ENCODE measurements at places on chromosomes 7 and 10.

GRCh38 chr10:117541909-117542705 lies 439 bp upstream of the EMX2 start:
- DNase-seq, result no peak

GRCh38 chr10:34854147-34854601 lies 39.1 kb upstream of the PARD3 start:
- DNase-seq, result no peak

DNA sequence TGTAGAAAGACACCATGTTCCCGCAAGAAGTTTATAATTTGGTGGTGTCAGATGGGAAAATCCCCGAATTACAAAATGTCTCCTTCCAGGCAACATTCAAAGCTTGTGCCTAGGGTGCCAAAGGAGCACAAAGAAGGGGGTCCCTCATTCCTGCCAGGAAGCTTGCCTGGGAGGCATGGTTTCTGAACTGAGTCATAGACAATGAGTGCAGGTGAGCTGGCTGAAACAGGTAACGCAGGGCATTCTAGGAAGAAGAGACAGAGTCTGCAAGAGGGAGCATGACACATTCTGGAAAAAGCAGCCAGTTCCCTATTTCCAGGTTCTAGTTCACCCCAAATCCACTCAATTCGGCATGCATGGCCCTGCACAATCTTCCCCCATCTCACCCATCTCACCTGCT lies 11.9 kb upstream of the CALU start:
- DNase-seq, result no peak

- DNase-seq, result no peak
Measured at GRCh38 chr7:23469150-23469960, 936 bp downstream of the IGF2BP3 start.

DNA sequence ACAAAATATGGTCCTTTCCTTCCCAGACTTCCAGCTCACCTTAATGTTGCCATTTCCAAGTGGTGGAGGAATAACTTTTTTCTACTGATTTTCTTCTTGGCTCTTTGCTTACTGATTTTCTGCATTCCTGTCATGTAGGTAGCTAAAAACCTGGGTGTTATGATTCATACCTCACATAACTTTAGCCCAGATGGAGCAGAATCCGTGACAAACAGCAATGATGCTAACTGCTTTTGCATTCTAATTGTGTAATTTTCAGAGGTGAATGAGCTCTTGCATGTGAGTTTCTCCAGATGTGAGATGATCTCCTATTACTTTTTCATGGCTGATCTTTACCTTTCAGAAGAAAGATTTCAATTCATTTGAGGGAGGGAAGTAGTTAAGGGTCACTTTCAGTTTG lies 43.4 kb downstream of the WDR11 start:
- DNase-seq, result no peak

GRCh38 chr7:130409067-130409711 lies 28.9 kb downstream of the CPA1 start:
- DNase-seq, result no peak

DNA sequence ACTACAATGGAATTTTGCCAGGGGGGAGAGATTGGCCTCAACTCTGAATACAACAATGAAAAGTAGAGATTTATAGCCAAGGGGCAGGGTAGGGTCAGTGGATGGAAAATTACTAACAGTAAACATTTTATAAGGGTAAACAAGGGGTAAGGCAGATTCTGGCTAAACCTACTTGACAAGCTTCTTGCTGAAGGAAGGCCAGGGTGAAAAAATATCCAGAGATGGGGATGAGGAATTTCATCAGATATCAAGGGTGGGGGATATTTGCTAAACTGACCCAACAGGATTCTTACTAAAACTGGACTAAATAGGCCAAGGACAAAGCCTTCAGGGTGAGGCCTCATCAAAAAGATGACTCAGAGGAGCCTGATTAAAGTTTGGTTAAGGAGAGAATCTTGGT lies 156.3 kb downstream of the RTKN2 start:
- DNase-seq, result no peak

DNA sequence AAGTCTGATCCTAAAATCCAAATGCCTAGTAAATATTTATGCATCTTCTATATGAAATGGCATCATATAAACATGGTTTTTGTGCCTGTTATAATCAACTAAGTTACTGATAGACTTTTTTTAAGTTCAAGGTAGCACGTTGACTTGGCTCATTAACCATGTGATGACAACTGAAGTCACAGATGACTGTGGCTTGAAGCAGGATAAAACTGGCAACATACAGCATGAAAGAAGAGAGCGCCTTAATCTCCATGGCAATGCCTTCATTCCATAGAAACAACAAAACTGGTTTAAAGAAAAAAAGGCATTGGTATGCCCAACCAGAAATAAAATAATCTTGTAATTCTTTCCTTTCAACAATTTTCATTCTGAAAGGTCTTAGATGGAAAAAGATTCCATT lies 188.9 kb upstream of the CDK1 start:
- no peak for DNase-seq

- no peak for DNase-seq
Measured at GRCh38 chr10:108410236-108410635, 1245.7 kb upstream of the SORCS1 start.

GRCh38 chr10:99941942-99942820 lies 67.6 kb downstream of the DNMBP start:
- DNase-seq, result no peak

GRCh38 chr10:71889388-71889987 lies 38.4 kb upstream of the PSAP start:
- no peak for DNase-seq

DNA sequence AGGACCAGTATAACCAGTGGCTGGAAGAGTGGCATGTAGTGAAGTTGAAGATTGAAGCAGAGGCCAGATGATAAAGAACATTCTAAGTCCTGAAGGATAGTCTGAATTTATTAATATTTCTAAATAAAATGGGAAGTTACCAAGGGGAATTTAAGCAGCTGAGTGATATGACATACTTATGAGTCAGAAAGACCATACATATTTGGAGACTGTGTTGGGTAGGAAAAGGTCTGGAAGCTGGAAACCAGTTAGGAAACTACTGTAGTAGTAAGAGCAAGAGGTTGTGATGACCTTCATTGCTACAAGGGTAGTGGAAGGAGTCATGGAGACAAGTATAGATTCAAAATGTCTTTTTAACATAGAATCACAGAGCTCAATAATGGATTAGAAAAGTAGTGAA lies 752.3 kb downstream of the SUGCT start:
- no peak for DNase-seq

DNA sequence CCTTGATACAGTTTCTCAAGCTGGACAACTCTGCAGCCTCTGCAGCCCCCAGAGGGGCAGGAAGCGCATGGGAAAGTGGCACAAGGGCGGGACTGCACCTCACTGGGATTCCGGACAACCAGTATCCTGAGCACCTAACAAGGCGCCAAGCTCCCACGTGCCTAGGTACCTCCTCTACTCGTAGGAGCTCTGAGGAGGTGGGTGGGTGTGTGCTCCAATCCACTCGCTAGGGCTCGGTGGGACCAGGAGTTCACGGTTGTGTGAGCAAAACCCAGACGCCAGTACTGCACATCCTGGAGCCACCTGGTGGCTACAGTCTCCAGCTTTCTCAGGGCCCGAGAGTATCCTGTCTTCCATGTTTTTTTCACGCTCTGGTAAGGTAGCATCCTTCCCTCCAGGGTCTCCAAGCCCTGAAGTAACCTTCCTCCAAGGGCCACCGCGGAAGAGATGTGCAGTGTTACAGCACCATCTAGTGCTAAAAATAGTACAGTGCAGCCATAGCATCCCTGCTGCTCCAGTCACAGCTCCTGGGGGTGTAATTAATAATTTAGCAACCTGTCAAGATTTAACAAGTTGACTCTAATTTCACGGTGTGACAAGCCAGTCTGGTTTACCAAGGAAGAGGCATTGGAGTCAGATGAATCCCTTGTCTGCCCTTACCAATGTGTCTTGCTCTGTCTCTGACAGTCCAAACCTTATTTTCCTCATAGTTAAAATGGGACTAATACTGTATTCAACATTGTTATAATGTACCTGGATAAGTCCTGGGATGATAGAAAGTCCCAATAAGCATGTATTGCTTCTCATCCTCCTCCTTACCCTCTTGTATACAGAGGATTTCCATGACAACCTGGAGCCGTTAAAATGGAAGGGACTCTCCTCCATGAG lies 70.4 kb downstream of the HERPUD2 start:
- DNase-seq, result no peak

DNA sequence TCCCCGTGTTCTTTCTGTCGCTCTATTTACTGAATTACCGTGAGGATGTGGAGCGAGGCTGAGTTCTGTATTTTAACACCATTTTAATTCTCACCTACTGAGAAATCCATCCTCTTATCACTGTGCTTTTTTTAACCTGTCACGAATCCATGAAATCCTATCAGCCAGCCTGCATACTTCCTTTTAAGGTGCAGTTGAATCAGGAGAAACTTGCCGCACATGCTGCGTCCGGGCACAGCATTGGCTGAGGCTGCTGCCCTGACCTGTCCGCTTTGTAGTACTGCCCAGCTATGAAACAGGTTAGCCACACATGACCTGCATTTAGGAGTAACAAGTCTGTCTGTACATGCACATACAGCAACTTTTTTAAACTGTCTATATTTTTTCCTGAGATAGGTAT lies 82.5 kb downstream of the EGFR start:
- no peak for DNase-seq

DNA sequence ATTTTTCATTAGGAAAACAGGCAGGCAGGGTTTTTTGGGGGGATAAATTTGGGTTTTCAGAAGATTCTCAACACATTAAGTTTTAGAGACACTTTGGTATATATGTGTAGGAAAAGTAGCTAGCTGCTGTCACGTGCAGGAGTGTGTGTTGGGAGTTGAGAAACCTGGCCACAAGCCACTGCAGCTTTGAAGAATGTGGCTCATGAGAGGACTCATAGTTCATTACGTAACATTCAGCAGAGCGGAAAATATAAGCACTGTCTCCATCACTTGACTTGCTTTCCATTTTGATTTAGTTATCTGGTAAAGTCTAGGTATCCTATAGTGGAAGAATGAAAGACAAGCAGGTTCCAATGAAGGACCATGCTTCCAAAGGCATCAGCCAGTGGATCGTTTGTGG lies 31.2 kb downstream of the SMNDC1 start:
- no peak for DNase-seq

Measured in activated CD8-positive, alpha-beta memory T cell treated with anti-CD3 and anti-CD28 coated beads for 1 hour (primary cell).